ENCODE measurements at places on chromosomes 7 and 10. TPM values are rescaled to one million over a fixed set of nuclear protein-coding genes. Genes with fewer than 3 reads are reported as not detected.
A peak's percentile ranks its signal among the peaks of the same experiment; 100 is the strongest.

GRCh38 chr10:23412223-23412622, 26.7 kb upstream of the OTUD1 start:
- peak; percentile 56 for DNase-seq

Gene GSTO2
- total RNA-seq, result 0.89 TPM

- no peak for DNase-seq
Measured at GRCh38 chr7:33792547-33793105, 112.7 kb upstream of the BMPER start.

DNA sequence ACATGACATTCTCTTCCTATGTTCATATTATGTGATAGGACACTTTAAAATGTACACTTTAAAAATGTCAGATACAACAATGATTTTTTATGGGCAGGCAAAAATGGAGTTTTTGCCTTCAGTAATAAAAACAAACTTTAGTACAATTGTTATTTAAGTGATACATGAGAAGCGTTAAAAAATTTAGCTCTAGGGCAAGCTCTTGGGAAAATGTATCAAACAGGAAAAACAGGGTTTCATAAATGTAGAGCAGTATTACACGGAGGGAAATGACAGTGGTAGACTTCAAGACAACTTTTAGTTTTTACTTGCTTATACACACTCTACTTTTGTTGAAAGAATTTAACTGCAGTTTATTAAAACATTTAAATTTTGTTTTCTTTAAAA, 1.5 kb downstream of the FHIP2A start:
- no peak for DNase-seq

DNA sequence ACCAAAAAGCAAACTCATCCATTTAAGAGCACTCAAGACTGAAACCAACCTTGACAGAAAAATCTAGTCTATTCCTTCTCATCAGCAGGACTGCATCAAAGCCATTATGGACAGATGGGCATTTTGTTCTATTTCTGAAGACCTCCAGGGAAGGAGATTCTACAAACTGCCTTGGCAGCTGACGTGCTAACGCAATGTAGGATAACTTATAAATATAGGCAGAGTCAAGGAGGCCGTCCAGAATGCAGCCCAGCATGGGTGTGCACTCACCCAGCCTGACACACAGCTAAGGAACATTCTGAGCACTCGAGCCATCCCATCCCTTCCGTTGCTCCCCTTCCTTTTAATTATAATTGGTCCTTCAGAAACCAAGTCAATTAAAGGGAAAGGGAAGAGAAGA, 25.3 kb upstream of the NEBL start:
- no peak for DNase-seq

DNA sequence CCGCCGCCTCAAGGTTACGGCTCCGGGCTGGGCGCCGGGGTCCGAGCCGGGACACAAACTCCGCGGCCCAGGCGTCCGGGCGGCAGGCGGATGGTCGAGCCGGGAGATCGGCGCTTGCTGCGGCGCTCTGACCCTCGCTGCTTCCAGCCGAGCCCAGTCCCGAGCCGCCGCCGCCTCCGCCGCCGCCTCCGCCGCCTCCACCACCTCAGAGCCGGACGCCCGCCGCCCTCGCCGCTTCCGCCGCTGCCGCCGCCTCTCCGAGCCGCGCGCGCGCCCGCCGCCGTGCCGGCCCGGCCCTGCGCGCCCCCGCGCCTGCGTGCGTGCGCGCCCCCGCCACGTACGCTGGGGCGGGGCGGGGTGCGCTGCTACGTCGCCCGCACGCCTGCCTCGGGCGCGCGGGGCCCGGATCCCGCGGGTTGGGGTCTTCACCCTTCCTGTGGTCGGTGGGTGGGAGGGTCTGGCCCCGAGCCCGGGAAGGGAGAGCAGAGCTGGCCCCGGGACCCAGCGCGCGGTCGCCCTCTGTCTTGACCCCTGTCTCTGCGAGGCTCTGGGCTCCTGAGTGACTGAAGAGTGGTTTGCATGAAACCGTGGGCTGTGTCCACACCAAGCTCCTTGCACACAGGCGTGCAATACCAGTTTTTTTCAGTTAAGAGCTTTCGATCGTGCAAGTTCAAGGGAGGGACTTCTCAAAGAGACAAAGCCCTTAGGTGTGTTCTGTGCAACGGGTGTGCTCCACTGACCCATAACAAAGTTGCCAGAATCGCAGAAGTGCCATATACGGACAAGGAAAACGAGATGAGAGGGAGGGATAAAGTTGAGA, at the start of gene SMURF1:
TSS of gene SMURF1 (minus strand) at position 256 of the 820 bp plus-strand sequence. CDS start 328 bp downstream, outside the sequence.
- DNase-seq, result peak; percentile 85

Gene CPVL
- total RNA-seq, result 24.8 TPM

DNA sequence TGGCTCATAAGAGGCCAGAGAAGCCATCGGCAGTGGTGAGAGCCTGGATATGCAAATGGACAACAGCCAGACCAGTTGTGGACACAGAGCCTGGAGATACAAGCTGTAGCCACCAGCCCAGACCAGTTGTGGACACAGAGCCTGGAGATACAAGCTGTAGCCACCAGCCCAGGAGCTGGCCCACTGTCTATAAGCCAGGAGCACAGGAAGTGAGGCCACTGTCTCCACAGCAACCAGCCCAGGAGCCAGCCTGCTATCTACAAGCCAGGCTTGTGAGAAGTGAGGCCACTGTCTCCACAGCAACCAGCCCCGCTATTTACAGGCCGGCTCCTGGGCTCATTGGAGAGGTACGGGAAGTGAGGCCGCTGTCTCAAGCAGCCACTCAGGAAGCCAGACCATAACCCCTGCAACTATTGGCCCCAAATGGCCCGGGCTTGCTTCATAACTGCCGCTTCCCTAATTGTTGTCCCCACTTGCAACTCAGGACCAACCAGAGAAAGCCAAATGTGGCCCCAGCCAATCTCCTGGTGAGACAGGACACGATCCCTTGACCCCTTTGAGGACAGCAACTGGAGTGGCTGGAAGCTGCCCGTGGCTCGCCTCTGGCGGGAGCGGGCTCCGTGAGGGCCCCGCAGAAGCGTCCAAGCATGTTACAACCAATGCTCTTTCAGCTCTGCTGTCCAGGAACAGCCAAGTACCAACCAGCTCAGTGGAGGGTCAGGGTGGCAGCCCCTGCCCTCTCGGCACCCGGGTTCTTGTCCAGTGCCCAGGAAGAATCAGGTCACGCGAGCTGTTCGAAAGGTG, 44.1 kb upstream of the CNPY1 start:
- DNase-seq, result peak; percentile 33

- peak; percentile 64 for DNase-seq
Measured at GRCh38 chr7:6175645-6176044, 96.8 kb downstream of the CYTH3 start.

DNA sequence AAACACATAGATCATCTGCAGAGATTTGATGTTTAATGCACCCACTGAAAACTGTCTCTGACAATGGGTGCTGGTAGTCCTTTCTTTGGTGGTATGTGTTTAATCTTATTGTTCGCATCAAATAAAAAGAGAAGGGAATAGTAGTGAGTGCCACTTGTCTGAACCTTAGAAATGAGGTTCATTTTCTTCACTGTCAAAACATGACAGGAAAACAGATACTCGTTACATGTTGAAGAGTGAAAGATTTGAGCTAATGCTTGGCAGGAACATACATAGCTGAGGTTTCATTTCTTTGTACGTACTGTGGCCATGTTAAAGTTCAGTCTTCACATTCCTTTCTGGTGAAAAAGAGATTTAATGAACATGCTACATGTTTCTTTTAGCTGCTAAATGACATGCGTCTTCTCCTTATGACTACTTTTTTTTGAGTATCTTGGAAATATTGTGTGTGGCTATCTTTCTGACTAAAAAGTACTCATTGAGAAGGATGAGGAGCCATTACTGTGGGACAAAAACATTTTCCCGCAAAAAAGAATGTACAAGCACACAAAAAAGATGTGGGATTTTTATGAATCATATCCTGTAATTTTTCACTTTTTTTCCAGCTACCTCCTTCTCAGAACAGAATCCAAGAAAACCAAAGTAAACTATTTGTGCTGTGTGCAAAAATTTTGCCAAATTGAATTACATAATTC, 108.0 kb downstream of the TWIST1 start:
- DNase-seq, result peak; percentile 11

DNA sequence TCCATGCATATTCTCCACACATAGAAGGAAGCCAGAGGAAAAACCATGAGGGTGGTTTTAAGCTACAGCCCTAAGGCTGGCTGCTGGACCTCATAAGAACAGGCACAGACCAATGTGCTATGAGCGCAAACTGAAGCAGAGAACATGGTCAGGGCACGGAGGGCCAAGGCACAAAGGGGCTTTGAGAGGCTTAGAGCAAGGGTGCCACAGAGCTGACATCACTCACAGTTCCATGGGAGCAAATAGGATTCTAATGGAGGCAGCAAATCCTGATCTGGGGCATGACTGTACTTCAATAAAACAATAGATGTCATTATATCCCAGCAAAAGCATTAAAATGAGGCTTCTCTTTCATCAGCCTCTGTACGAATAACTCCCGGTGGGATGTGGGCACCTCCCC, 162.4 kb downstream of the COBL start:
- no peak for DNase-seq

DNA sequence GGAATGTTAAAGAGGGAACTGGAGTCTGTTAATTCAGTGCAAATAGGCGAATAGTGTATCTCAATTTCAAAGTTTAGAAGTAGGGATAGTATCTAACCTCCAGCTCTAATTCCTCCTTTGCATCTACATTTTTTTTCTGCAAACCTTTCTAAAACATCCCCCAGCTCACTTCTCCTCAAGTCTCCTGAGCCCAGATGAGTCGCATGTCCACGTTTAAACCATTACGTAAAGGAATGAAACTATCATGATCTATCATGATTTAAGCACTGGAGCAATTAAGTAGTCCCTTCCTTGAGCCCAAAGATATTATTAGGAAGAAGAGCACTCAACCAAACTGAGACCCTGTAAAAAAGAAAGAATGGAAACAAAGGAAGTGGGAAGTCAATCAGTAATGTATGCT, 29.9 kb downstream of the GPR22 start:
- no peak for DNase-seq

Gene SPDYE3
- not detected for total RNA-seq

DNA sequence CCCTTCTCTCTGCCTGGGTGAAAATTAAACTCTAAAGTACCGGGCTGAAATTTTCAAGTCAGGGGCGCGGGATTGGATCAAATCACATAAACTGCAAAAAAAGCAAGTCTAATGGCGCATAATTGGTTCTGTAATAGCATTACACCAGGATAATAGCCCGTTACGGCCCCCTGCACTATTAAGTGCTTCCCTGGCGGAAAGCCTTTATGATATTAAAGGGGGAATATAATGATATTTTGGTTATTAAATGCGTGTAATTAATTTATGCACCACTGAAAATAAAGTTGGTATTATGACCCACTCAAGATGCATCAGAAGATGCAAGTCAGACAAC, 744 bp upstream of the DRGX start:
- DNase-seq, result no peak

Gene WNT8B
- not detected for total RNA-seq

Gene VWA2
- 0.04 TPM for total RNA-seq

- peak; percentile 51 for DNase-seq
Measured at GRCh38 chr7:17545348-17545747, 246.9 kb downstream of the AHR start.

Gene DEPP1
- 36.0 TPM for total RNA-seq

DNA sequence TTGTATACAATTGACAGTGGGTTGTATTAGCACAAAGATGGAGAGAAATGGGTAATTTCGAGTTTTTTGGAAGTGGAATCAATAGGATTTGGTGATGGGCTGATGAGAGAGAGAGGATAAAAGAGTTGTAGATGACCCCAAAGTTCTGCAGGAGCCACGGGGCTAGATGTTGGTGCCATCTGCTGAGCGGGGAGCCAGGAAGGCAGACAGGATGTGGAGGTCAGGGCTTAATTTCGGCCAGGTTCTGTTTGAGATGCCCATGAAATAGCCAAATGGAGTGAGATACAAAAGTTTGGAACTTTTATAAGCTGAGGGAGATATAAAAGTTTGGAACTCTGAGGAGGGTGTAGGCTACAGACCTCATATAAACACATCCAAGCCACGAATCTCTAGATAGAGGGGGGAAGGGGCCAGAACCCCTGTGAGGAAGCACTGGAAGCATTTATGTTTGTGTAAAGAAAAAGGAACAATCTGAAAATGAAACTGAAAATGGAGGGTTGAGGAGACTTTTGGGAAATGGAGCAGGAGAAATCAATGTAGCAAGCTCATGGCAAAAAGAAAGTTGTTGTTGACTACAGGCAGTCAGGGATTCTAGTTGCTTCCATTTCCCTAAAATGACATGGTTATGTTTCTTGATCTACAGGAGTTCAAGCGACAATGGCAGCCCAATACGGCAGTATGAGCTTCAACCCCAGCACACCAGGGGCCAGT, 2.2 kb downstream of the GIMAP4 start:
- DNase-seq, result peak; percentile 30

DNA sequence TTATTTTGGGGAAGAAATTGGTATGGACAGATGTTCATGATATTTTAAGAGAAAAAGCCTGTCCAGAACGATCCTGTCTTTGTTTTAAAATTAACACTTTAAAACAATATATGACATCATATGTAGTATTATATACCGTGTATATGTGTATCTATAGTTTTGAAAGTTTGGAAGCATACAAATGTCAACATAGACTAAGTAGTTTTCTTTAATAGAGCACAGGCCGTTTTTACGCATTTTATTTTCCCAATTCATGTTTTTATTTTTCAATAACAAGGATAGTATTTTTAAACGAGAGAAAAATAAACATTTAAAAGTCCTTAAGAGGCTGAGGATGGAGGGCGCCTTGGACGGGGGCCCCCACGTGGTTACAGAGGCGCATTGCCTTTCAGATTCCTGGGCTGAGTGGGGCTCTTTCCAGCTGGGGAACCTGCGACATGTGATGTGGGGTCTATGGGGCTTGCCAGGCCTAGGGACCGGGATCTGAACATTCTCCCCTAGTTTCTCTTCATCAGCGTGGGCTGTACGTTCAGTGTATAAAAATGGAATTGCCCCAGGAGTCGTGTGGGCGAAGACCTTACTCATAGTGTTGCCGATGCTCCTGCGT, 127.8 kb upstream of the ZNF746 start:
- peak; percentile 60 for DNase-seq

DNA sequence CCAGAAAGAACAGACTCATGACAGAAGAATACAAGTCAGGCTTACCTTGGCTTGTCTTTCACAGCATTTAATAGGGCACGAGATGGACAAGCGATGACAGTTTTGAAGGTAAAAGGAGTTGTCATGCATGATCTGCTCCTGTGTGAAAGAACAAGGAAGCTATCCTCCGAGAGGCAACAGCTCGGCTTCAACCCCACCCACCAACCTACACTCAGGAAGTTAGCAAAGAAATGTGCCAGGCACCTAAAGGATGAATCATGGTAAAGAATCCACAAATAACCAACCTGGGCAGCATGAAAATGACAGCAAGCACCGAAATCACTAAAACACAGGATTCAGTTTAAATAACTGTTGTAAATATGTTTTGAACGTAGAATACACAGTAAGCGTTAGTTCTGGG, 700.2 kb downstream of the TYW1 start:
- no peak for DNase-seq

All from muscle of leg (tissue), 16 donors.